Activated naive CD8-positive, alpha-beta T cell treated with anti-CD3 and anti-CD28 coated beads for 36 hours (primary cell): ENCODE measurements at places on chromosomes 7 and 10.

DNA sequence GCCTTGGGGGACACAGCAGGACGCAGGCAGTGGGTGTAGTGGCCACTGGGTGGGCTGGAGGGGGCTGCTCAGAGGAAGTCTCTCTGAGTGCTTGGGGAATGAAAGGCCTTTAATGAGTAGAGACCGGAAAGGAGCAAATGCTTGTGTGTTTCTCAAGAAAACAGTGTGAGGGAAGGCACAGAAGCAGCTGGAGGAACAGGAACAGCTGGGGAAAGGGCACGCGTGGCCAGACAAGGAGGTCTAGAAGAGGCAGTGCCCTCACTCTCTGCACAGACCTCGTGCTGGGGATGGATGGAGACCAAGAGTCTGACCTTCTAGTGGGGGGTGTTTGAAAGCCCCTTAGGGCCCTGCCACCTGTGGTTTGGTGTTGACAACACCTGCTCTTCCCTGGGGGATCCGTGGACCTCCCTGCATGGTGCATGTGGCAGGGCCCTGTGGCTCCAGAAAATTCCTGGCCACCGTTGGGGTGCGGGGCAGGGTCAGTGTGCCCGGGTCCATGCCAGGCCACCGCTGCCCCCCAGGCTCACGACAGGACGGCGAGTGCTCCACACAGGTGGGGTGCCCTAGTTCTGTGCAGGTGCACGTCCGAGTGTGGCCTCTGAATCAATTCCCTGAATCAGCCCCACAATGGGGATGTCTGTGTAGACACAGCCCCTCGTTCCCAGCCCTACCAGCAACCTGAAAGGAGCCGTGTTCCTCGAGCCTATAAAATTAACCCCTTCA is 25.9 kb upstream of the FAM20C start:
- DNase-seq = no peak

DNA sequence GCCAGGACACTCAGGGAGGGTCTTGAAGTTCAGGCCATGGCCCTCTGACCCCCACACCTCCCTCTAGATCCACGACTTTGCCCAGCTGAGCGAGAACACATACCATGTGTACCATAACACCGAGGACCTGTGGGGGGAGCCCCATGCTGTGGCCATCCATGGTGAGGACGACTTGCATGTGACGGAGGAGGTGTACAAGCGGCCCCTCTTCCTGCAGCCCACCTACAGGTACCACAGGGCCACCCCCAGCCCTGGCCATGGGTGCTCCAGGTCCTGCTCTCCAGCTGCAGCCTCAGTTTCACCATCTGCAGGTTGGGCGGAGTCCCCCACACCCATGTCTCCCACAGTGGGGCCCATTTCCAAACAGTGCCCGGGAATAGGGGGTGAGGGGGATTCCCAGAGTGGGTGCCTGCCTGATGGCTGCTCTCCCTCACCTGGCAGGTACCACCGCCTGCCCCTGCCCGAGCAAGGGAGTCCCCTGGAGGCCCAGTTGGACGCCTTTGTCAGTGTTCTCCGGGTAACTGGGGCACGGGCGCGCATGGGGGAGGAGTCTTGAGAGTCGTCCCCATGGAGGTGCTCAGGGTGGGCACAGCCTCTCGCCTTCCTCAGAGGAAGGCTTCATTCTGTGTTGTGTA is 54.1 kb downstream of the PALD1 start:
- DNase-seq = no peak

DNA sequence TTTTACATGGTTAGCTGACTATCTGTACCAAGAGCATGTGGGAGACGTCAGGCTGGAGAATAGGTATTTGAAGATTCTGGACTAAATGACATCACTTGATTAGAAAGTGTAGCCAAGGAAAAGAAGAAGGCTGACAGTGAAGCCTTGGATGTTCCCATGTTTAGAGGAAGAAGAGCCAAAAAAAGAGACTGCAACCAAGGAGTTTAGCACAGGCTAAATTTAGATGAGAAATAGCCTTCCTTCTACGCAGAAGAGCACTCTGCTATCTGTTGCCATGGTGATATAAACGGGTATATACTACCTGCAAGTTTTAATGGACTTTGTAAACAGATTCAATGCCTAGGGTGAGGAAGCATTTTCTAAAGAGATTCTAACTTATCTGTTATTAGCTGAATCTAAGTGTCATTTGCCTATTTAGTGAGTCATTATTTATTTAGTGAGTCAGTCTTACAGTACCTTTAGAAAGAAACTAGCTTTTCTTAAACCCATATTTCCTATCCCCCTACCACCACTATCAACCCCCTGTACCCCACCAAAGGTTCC is 69.8 kb downstream of the CDK6 start:
- DNase-seq = no peak

DNA sequence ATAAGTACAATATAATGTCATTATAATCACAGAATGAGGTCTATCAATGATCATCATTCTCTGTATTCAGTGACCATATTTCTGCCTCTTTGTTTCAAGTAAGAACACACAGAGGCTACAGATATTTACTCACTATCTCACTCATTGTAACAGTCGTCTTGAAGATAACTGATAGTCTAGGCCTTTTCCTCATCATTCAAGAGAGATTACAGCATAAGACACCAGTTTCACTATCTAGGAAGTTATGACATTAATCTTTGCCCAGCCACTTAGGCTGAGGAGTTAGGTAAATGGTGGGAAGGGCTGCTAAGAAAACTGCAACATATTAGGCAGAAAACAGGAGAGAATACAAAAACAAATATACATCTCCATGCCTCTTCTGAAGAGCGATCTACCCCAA is 125.3 kb downstream of the CHCHD3 start:
- DNase-seq = no peak

DNA sequence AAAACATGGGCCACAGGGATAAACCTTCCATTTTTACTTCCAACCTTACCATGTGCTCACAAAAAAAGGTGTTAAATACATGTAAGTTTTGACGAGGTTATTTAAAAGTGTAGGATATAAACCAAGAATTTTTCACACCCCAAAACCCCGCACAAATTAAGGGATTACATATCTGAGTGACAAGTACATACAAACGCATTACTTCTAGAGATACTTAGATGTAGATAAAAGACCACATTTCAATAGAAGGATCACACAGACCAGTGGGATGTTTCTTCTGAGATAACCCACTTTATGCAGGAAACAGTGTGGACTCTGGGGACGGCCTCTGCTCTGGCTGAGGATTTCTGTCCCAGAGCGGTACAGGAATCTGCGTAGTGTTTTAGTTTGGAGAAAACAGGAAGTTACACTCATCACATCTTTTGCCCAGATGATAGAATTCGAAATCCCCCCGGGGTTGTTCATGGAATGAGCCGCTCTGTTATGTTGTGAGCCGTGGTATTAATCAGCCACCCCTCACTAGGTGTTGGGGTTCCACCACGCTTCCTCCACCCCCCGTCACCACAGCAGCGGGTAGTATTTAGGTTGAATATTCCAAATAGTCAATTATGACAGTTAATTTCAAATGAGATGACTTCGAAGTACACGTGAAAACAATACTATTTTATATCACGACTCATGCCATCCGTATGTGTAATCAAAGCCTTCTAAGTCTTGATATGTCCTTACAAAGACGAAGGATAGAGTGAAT is 1.3 kb upstream of the CUL1 start:
- DNase-seq = peak; percentile 54
